ENCODE measurements at places on chromosomes 1 and 21. TPM values are rescaled to one million over a fixed set of nuclear protein-coding genes. Genes with fewer than 3 reads are reported as not detected.

- DNase-seq = no peak
Measured at GRCh38 chr1:222099746-222100145, 357.9 kb upstream of the DUSP10 start.

GRCh38 chr1:30901798-30902581, 6.6 kb downstream of the SDC3 start:
- no peak for DNase-seq

- DNase-seq = no peak
Measured at GRCh38 chr1:59738152-59738551, 76.6 kb upstream of the HOOK1 start.

DNA sequence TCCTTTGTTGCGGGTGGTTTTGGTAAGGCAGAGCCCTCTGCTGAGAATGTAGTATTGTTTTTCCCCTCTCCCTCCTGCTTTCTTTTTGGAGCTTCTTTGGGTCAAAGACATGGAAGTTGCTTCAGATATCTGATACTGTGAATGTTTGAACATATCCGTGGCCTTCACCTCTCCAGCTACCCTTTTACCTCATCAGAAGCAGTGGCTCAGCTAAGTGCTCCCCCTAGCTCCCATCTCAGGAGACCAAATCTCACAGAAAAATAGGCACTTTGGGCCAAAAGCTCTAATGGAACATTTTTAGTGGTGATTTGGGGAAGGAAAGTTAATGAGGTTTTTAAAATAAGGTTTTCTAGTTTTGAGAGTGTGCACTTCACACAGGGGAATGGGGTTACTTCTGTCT, 6.3 kb downstream of the TMEM200B start:
- DNase-seq = no peak

GRCh38 chr1:44250068-44250781, 37.0 kb downstream of the DMAP1 start:
- DNase-seq = no peak

DNA sequence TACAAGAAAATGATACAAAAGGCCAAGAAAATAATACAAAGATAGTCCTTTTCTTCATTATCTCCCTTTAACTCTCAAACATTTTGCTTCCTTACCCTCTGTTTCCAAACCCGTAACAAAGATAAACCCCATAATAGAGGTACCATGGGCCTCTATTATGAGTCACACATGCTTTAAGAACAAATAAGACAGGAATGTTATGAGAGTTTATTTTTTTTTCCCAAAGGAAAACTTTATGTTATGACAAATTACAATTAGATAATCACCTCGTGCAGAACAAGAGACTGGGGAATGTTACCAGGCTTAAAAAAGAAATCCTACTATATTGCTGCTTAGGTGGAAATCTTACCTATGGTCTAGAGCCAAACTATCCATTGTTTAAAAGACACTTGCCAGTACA, 272.0 kb downstream of the BRINP3 start:
- DNase-seq = no peak

DNA sequence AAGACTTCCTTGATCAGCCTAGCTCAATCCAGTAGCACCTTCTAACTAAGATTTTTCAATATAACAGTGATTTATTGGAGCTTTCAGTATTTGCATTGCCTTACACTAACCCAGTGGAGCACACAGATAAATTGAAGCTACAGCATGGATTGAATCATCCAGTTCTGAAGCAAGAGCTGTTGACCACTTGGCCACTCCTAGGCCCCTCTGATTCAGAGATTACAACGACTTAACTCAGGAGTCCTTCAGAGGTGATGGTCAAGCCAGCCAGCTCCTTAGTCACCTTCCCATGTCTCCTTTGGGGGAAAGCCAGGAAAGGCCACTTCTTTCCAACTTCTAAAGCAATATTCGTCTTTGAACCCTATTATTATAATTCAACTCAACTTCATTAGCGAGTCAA, 151.8 kb downstream of the TENT5C start:
- DNase-seq = no peak

- DNase-seq = no peak
Measured at GRCh38 chr1:19489996-19490395, 4.7 kb upstream of the CAPZB start.

- no peak for DNase-seq
Measured at GRCh38 chr1:246576709-246577032, 10.4 kb downstream of the CNST start.

- no peak for DNase-seq
Measured at GRCh38 chr1:226602186-226603021, 53.8 kb downstream of the STUM start.

DNA sequence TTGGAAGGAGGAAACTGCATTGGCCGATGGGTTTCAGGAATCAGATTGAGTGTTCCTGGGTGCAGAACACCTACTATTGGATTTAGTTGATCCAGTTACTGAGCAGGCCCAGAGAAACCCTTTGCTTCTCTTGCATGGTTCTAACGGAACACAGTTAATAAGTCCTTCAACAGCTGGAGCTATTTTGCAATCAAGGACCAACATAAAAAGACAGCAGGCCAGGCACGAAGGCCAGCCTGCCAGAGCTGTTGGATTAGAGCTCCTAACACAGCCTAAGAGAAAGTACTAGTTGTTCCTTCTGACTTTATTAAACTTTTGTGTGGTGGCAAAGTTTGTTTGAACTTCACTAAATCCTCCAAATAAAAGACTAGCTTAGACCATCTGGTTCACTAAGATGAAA, 148.0 kb upstream of the LMO4 start:
- no peak for DNase-seq

- DNase-seq = no peak
Measured at GRCh38 chr1:64891448-64891825, 74.9 kb downstream of the JAK1 start.

Gene SPRR2D
- not detected for total RNA-seq

Gene FAM163A
- total RNA-seq = 0.17 TPM

Gene OLFML2B
- not detected for total RNA-seq

Gene LEPR
- 9.4 TPM for total RNA-seq

Gene RPTN
- total RNA-seq = not detected

Gene FCER1G
- not detected for total RNA-seq

Gene PRAMEF7
- not detected for total RNA-seq

Gene RIPK4
- total RNA-seq = 1.8 TPM

All from NCI-H460 (cell line).